ENCODE measurements at places on chromosomes 4 and X.

DNA sequence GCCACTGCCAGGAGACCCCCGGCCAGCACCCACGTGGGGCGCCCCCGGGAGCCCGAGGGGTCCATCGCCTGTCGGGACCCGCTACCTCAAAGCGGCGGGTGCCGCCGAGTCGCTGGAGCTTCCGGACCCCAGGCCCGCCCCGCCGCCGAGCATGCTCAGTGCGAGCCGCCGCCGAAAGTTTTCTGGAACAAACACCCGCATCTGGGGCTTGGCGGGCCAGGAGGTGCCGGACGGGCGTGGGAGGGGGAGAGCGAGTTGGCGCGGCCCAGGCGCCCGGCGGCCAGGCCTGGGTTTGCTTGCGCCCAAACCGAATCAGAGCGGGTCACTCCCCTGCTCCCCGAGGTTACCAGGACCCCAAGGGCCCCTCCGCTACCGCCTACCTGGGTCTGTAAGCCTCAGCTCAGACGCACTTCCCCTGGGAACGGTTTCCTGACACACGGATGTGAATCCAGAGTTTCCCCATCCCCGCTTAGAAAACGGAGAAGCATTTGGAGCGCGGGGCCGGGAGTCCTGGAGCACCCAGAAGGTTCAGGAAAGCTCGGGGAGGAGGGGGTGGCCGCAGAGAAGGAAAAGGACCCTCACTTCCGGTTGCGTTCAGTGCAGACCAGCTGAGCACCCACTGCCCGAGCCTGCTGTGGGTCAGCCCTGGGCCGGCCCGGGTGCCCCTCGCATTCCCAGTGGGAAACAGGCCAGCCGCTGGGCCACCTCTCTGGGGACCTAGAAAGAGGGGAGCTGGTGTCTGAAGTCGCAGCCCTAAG is at the start of gene EVC2:
EVC2 (minus strand) TSS at position 111 of the 758 bp plus-strand sequence; CDS start at position 65, 46 bp downstream.
- DNase-seq: peak; percentile 61

DNA sequence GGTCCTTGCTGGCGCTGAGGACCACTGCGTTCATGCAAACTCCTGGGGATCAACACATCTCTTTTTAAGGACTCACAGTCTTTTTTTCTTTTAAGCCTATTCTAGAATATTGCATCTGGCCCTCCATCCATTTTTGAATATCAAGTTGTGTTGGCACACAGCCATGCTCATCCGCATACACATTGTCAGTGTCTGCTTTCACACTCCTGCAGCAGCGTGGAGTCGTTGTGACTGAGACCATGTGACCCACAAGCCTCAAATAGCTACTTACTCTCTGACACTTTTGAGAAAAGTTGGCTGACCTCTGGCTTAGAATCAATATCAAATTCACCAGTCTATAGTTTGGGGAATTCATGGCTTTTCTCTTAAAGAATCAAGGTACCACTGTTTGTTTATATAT is 191.8 kb upstream of the S100G start:
- no peak for DNase-seq

- no peak for DNase-seq
These were observed 240.8 kb downstream of the PPARGC1A start for GRCh38 chr4:23648854-23649596.

DNA sequence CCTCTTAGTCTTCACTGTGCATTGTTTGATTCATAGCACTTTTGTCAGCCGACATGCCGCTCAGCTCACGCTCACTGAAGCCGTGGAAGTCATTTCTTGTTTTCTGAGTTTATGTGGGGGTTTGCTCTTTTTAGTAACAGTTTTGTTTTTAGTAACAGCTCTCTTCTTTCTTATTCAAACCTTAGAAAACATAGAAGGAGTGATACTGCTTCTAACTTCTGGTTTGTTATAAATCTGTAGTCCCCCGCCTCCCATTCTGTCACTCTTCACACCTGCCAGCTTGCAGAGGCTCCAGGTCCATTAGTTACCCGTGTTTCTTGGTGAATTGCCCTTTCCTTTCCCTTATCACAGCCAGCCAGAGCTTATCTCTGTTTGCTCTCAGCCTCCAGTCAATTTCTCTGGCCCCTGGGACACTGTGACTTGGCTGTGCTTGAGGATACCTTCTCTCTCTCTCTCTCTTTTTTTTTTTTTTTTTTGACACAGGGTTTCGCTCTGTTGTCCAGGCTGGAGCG is 50.5 kb downstream of the GRK4 start:
- peak; percentile 72 for DNase-seq

- DNase-seq: peak; percentile 39
These were observed 82.1 kb downstream of the SLC39A8 start for GRCh38 chr4:102263024-102263787.

DNA sequence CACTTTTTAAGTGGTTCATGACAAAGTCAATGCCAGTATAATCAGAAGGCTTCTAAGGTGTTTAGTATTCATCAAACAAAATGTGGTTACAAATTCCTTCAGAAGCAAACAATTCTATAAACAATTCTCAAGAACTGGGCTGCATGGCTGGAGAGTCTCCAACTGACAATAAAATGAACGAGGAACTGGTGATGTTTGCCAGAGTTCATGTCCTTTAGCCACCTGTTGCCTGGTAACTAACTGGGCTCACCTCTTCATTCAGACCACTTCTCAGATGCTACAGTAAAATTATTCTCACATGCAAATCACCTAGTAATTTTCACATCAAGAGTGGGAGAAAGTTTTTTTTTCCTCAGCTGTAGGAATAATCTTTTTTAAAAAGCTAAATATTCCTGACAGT is 53.3 kb downstream of the CAMK2D start:
- DNase-seq: no peak

GRCh38 chr4:13484749-13485221 is 645 bp upstream of the RAB28 start:
- DNase-seq: no peak

- DNase-seq: no peak
These were observed 88.6 kb downstream of the DHRSX start for GRCh38 chrX:2412131-2412530.

DNA sequence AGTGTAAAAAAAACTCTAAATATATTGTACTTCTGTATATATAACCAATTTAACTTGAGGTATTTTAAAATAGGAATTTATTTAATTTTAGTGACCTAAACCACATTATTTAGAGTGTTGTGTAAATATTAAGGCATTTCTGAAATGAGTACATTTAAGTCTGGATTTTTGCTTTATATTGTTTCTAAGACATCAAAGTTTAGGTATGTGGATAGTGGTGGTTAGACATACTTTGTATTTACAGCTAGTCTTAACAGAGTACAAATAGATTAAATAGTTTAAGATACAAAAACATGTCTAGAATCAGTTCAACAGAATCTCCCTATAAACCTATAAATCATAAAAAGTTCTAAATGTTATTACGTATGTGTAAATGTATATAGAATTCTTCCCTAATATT is 588.5 kb downstream of the TRIML1 start:
- no peak for DNase-seq

DNA sequence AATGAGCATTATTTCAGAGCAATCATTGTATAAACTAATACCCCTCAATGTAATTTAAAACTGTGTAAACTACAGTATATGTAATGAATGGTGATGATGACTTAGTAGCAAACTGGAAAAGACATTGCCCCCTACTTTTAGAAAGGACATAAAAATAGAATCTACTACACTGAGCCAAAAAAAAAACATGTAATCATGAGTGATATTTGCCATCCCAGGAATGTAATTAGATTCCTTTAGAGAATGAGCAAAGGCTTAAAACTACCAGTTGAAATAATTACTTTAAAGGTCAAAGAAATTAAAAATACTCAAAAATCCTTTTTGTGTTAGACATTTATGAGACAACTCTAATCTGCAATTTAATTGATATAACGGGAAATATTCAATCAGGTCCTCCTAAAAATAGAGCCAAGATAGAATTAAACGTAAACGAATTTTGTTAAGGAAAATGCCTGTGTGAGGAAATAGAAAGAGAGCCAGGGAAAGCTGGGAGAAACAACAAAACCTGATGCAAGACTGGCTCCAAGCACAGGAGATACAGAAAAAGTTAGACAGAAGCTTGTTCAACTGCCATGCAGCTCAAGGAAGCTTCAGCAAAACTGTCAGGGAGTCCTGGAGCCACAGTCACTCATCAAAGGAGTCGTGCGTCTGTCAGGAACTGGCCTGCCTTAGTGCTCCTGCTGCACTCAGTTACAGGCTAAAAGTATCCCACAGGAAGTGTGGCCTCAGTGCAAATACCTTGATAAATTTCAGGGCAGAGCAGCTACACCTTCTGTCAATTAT is 655.7 kb upstream of the INTU start:
- DNase-seq: no peak

GRCh38 chr4:102759831-102760644 is 730 bp downstream of the MANBA start:
- DNase-seq: peak; percentile 67

DNA sequence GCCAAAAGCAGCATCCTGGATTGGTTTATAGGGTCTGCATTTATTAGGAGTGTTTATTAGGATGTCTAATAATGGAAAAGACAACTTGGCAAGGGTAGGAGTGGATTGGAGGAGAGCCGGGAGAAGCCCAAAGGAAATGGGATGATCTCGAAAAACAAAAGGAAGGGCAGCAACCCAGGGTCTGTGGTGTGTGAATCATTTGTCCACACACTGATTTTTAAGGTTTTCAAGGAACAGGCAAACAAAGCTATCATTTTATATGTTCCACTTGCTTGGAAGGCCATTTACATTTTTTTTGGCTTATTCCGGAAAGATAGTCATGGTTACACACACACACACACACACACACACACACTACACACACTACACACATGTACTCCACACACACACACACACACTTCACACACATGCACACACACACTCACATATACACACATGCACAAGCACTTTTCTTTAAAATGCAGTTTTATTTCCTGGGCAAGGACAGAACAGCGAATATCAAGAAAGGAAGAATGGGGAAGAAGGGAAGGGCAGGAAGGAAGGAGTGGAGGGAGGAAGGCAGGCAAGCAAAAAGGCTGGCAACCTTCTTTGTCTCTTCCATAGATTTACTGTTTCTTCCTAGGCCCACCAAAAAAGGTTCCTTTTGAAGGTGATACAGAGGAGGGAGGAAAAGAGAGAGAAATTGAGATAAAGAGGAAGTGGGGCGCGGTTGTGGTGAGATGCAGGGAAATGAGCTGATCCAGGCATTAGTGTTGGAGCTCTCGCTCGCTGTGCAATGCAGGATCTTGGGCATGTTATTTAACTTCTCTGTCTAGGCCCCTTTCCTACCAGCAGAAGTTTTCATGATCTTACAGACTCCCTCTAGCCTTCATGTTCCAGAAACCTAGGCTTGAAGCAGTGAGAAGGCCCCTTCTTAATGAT is 88.6 kb upstream of the MAML3 start:
- no peak for DNase-seq

GRCh38 chr4:101086801-101087586 is 260.3 kb downstream of the PPP3CA start:
- DNase-seq: no peak

DNA sequence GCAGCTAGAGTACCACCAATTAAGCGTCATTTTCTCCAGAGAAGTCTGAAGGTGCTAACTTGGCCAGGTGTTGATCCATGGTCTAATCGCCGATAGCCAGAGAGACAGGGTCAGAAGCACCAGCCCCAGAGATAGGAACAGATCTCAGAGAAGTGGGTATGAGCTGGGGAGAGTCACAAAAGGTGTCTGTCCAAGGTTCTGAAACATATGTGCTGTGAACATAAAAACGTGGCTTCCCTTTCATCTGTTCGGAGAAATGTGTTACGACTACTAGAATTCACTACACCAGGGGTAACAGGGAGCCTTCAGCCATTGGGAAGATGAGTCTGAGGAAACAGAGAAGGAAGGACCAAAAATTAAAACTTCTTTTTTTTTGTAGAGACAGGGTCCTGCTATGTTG is 91.3 kb downstream of the FBXL5 start:
- DNase-seq: no peak

DNA sequence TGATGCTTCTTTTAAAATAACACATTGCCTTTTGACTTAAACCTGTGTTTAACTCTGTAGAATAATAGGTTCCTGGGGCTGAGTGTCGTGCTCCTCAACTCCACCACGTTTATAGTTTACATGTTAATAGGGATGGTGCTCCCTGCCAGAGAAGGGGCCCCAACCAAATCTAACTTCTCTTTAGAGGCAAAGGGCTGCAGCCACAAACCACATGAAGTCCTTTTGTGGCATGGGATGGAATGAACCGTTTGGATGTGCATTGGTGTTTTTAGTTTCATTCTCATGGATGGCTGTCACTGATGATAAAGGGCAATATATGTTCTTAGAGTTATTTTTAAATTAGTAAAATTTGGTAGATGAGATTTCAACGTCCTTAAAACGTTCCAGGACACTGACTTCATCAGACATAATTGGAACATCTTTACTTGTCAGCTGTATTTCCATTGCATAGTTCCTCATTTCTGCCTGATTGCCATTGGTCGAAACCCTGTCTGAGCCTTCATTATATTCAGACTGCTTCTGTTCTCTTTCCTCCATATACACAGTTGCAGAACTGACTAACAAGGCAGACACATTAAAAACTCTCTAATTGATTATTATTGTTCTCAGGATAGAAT is 60.4 kb upstream of the HPF1 start:
- DNase-seq: no peak

GRCh38 chrX:109822861-109823260 is 89.8 kb upstream of the ACSL4 start:
- no peak for DNase-seq

DNA sequence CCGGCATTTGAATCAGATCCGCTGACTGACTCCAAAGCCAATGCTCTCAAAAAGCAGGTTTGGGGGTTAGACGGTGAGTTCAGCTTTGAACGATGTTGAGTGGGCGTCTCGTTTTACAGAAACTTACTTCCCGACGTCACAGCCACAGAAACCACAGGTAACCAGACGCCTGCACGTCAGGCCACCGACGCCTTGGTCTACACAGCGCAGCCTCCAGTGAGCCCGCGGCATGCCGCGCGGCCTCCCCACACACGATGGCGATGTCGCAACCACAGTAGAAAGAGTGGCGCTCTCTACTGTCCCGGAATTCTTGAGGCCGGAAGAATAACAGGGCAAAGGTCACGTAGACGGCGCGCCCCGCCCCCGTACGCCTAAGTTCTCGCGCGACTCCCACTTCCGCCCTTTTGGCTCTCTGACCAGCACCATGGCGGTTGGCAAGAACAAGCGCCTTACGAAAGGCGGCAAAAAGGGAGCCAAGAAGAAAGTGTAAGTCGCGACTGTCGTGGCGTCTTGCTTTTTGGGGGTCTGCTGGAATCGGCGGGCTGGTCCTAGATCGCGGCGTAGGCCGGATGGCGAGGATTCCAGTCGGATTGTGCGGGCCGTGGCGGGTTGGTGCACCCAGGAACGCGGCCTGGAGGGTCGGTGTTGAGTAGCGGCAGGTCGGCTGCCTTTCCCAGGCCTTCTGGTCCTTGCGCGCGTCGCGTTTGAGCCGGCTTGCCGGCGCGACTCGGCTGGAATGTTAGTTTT is at the start of gene RPS3A:
RPS3A (plus strand) TSS at position 400 of the 747 bp plus-strand sequence; CDS start at position 425, 25 bp downstream.
- peak; percentile 88 for DNase-seq

- no peak for DNase-seq
These were observed 16.8 kb downstream of the SCFD2 start for GRCh38 chr4:53349091-53349491.
